Natural killer cell (primary cell): ENCODE measurements at places on chromosomes 16 and 17.

- no peak for DNase-seq
These were observed 7.3 kb upstream of the METRNL start for GRCh38 chr17:83071966-83072562.

GRCh38 chr17:71071837-71072236 lies 902.5 kb downstream of the KCNJ2 start:
- DNase-seq, result no peak

DNA sequence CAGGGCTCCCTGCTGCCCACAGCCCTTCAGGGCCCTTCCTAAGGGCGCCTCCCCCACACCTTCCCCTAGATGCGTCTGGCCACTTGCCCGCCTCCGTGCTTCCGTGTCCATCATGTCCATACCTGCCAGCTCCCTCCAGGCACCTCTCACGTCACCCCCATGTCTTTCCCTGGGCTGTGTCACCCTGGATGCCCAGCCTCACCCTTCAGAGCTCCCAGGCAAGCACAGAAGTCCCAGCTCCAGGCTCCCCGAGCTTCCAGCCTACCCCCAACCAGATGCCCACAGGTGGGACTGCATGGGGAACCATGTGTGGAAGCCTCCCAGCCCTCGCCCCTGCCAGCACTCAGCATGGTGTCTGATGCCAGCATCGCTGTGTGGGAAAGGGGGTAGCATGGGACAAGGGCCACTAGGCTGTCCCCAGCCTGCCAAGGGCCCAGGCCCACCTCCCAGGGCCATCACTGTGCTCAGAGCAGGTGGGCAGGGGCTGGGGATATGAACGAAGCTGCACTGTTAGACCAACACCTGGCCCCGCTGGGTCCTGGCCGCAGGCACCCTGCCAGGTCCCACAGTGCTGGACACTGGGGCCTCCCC lies 1.9 kb upstream of the AXIN1 start:
- DNase-seq, result no peak

DNA sequence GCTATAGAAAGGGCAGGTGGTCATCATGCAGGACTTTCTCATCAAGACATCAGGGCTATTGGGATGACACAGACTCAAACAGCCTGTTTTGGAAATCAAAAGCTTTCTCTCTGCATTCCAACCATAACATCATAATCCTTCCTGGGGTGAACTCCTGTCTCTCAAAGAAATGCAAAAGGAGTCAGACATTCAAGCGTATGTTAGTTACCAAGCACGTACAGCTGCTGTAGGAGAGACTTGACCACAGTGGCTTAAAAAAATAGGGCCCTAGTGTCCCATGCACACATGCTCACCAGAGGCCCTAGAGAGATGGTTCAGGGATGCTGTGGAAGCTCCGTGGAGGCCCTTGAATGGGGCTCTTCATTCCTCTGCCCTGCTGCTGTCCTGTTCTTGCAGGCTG lies 24.6 kb upstream of the FOXF1 start:
- no peak for DNase-seq

GRCh38 chr17:19345067-19345460 lies 17.5 kb downstream of the B9D1 start:
- no peak for DNase-seq

DNA sequence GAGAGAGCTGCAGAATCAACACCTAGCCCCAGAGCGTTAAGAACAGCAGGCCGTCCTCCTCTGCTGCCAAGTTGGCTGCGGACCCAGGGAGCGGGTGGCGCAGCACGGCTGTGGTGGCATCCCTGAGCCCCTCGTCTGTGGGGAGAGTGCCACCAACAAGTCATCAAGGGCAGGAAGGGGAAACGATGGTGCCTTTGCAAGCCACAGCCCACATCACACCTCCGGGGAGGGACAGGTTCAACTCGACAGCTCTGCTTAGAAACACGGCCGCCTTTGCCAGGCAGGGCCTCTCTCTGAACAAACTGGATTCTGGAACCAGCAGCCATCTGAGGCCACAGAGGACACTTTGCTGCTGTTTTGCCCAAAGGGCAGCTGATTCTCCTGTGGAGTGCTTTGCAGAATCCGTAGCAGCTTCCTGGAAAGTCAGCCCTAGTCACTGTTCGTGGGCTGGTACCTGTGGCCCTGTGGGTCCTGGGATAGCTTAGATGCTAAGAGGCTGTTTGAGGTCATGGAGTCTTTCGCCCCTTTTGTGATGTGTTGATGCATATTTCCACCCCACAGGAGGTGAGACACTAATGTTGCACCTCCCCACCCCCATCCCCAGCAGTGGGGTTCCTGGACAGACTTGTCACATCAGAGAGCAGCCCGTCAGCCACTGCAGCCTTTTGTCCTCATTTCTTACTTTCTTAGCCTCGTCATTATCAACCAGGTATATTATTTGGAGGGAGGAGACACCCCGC lies 270.6 kb downstream of the CPPED1 start:
- peak; percentile 41 for DNase-seq

GRCh38 chr17:46011711-46012505 lies 12.9 kb downstream of the STH start:
- no peak for DNase-seq

DNA sequence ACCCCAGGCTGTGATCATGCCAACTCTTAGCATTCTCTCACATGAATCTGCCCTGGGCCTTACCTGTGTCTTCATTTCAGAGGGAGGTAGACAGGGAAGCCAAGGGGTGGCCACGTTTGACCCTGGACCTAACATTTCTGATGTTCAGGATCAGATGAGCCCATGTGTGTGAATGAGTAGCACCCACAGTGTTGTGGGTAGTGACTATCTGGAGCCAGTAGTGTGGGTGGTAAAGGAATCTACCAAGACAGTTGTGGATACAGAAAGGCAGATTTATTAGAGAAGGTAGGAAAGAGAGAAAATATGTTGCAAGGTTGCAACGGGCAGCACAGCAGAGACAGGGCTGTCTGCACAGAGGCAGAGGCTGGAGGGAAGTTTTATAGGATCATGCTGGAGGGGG lies 60.5 kb downstream of the TK2 start:
- no peak for DNase-seq

- DNase-seq, result no peak
These were observed 30.1 kb downstream of the ADCY9 start for GRCh38 chr16:4086153-4086552.

DNA sequence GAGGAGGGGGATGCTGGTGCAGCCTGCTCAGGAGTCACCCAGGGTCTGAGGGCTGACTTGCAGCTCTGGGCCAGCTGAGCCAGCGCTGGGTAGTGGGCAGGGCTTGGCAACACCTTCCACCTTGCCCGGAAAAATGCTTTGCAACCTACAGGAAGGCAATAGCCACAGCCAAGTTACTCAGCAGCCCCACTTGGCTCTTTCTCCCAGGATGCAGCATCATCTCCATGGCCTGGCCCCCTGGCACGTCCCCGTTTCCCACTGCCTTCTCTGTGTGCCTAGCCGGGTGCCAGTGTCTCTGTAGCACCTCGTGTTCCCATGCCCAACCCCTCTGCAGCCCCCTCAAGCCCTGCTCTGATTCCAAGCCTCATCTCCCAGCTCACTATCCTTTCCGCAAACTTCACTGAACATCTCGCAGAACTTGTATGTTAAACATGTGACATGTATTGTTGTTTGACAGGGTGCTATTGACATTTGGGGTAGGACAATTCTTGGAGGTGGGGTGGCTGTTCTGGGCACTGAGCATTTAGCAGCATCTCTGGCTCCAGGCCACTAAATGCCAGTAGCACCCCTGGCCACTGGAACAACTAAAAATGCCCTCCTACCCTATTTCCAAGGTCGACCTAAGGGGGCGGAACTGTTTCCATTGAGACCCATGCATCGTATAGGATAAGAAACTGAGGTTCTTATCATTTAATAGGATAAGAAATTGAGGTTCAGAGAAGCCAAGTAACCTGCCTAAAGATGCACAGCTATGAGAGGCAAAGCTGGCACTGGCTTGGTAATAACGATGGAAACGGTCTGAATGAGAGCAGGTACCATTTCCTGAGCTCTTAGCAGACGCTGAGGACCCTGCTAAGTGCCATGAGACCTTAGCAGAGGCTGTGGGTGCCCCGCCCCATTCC lies 12.2 kb downstream of the DEXI start:
- DNase-seq, result no peak

DNA sequence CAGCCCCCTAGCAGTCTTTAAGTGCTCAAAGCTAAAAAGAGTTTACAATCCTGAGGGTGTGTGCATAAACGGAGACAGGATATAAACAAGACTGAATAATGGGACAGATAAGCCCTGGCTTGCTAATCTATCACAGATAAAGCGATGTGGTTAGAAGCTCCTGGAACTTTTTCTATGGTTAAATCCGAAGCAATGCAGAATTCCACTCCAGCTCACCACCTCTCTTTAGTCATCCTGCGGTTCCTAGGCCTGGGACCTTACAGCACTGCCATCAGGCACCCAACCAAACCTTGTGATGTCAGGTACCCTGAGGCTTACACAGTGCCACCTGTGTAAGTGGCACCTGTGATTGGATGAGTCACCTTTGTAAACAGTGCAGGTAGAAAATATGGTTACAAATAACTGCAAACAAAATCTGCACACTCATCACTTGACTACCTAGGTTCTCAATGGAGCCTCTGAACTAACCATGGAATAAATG lies 31.5 kb upstream of the B4GALNT2 start:
- DNase-seq, result no peak

- DNase-seq, result peak; percentile 22
These were observed 3.6 kb downstream of the ALDH3A1 start for GRCh38 chr17:19744492-19744891.

- DNase-seq, result no peak
These were observed 116.8 kb upstream of the SOX9 start for GRCh38 chr17:72004011-72004427.

GRCh38 chr16:6570530-6570929 lies 762.1 kb upstream of the RBFOX1 start:
- no peak for DNase-seq
